Stimulated activated CD4-positive, alpha-beta T cell treated with anti-CD3 and anti-CD28 coated beads, Interleukin-4, amount 100 ng/mL, for 48 hours (primary cell): ENCODE measurements at places on chromosomes 6 and 20.

DNA sequence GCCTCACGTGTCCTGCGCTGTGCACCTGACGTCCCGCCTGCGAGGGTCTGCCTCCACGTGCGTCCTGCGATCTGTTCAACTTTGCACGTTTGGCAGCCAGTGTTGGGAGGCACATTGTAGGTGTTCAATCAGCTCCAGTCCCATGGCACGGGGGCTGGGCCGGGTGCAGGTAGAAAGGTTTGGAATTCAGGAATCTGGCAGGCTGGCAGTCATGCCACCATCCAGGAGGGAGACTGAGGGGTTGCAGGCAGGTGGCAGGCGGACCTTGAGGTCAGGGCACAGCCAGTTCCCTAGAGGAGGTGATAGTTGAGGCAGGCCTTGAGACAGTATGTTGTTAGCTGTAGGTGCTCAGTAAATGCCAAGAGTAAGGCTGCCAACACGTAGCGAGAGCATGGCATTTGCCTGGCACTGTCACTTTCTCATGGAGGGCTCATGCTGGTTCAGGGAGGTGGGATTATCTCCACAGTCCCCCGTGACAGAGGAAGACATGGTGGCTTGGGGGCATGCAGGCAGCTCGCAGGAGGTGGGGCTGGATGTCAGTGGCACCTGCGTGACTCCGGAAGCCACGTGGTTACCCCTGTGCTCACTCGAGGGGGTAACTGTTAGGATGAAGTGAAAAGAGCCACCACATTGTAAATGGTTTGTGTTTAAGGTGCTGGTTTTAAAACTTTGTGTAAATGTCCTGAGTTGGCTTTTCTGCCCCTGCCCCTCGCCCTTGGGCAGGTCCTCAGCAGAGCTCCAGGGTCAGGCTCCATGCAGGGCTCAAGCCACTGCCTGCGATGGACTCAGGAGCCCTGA lies 111.8 kb upstream of the FRMD1 start:
- DNase-seq, result no peak

DNA sequence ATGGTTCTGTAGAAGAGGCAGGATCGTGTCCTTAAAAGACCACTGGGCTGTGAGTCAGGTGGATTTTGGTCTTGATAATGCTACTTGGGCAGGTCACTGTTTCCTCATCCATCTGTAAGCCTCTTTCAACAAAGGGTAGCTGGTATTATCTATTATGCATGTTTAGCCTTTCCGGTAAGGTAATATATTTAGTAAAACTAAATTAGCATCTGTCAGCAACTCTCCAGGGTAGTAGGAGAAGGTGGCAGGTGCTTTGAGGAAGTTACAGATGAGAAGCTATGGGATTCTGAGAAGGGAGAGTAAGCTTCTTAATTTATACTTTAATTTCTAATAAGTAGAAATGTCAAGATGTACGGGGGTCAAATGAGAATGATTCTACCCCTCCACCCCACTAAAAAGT lies 86.9 kb upstream of the TGM3 start:
- no peak for DNase-seq

- DNase-seq, result no peak
These were observed 92.7 kb upstream of the AFDN start for GRCh38 chr6:167733740-167734661.

- DNase-seq, result no peak
These were observed 112.2 kb downstream of the DTNBP1 start for GRCh38 chr6:15550546-15551123.

GRCh38 chr6:99425647-99426450 lies 741 bp upstream of the PNISR start:
- DNase-seq, result peak; percentile 67

GRCh38 chr20:62739067-62739466 lies 30.4 kb downstream of the NTSR1 start:
- DNase-seq, result no peak

- no peak for DNase-seq
These were observed 105.3 kb upstream of the BMP5 start for GRCh38 chr6:55980627-55981211.

GRCh38 chr6:79719248-79719960 lies 88.3 kb downstream of the SH3BGRL2 start:
- no peak for DNase-seq

DNA sequence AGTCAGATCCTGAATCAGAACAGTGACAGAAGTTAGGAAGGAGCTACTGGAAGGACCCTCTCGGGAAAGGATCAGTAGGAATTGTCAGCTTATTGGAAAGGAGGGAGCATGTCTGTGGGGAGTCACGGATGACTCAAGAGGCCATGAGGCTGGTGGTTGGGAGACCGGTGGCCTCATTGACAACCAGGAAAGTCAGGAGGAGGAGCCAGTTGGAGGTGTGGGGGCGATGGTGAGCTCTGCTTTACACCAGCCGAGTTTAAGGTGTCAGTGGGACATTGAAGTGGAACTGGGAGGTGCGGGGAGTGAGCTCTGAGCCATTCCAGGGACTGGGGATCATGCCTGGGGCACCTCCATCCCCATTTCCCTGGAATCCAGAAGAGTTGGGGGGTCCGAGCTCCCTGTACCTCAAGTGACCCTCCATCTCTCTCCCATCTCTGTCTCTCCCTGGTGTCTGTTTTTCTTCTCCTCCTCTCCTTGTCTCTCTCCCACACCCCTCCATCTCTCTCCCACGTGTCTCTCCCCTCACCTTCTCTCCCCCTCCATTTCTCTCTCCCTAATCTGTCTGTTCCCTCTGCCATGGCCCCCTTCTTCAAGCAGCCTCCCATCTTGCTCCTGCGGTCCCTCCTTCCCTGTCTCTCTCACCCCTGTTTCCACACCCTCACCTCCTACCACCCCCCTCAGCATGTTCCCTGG lies 14.3 kb upstream of the ZBTB9 start:
- no peak for DNase-seq

GRCh38 chr20:63702751-63703470 lies 4.9 kb downstream of the ARFRP1 start:
- DNase-seq, result no peak

GRCh38 chr6:66508433-66508832 lies 801.4 kb upstream of the EYS start:
- no peak for DNase-seq

DNA sequence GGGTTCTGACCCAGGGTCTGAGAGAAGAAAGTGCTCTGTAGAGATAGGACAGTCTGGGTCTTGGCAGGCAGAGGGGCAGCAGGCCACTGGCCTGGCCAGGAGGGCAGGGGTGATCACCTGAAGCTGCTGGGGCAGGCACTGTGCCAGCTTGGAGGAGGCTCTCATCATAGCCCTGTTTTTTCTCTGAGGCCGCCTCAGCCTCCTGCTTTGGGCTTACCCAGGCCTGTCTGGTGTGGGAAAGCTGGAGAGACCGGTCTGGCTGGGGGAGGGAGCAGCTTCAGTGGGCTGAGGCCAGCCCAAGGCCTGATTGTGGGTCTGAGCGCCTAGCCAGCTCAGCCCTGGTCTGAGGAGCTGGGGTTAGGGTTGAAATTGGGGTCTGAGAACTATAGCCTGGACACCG lies 3.9 kb downstream of the LPIN3 start:
- no peak for DNase-seq

DNA sequence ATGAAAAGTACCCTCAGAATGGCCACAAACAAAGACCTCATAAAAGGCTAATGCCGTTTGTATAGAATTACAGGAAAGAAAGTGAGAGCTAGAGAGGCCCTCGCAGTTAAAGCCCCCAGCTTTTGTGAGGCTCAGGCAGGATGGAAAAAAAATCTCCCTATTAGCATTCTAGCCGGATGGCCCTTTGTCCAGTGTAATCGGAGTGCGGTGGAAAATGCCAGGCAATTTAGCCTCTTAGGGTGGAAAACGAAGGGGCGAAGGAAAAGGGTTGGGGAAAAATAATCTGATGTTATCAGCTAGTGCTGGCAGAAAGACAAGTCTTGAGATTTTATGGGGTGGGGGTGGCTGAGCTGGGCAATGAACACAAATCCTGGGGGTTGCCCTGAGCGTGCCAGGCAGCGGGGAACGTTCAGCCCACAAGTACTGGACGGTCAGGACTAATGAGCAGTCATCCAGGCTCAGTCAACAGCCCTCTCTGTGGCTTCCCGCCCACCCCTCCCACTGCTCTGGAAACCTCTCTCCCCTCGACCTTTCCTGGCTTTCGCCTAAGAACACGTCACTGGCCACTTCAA lies 92.4 kb downstream of the PSMG4 start:
- no peak for DNase-seq

GRCh38 chr6:29861521-29862255 lies 34.1 kb downstream of the HLA-G start:
- DNase-seq, result no peak
